Suprapubic skin (tissue), 4 donors: ENCODE measurements at places on chromosomes 4 and X.

DNA sequence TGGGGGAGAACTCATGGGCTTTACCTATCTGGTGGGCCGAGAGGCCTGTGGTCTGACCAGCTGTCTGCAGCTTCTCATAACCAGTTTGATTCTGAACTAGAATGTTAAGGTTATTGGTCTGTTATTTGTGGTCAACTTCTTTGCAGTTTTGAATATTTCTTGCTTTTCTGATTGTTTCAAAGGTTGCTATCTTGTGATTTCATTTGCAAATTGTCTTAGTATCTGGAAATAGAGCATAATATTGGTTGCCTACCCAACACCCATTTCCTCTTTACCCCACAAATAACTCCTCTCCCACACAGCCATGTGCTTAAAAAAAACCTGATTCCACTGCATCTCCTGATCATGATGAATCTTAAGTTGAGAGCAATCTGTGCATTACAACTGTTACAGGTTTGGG is 39.1 kb upstream of the BMP2K start:
- DNase-seq: no peak

GRCh38 chrX:8726031-8726652 is 5.8 kb downstream of the ANOS1 start:
- DNase-seq: no peak

DNA sequence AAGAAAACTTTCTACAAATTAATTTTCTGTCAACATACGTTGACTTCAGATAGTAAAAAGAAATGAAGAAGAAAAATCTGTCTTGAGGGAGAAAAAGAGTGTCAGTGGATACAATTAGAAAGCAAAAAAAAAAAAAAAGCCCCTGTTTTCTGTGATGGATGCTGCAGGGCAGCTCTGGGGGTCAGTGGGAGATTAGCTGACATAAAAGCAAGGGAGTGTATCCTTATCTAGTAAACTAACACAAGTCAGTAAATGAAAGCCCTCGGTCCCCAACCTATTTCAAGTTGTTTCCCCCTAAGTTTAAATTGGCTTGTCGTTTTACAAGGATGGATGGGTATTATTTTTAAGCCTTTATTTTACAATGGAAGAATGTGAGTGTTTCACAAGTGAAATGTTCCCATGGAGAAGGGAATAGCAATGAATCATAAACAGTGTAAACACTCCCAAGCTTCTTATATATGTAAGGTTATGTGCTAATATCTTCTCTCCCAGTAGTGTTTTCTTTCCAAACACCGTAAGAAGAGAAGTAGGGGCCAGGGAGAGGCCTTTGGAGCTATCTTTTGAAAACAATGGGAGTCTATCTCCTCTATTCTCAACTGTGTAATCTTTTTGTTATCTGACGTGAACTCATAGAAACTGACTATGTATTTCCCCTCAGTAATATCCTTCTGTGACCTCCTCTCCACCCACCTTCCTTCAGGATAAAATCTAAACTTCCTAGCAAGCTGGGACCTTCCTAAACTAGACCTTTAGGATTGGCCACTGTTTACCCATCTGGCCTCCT is 347.7 kb downstream of the FBXO8 start:
- DNase-seq: no peak

GRCh38 chr4:28469886-28470285 is 1609.2 kb downstream of the STIM2 start:
- no peak for DNase-seq

DNA sequence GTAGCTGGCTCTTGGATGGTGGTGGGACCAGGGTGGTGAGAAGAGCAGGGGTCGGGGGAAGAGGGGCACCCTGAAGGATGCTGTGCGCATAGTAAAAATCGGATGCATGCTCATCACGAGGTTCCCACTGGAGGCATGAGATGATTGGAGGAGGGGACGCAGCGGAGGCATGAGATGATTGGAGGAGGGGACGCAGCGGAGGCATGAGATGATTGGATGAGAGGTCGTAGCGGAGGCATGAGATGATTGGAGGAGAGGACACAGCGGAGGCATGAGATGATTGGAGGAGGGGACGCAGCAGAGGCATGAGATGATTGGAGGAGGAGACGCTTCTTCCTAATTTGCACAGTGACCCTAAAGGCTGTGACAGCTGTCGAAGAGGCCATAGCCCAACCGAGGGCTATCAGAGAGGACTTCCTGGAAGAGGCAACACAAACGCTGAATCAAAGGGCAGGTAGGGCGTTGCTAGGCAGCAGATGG is 106.7 kb downstream of the ADRA2C start:
- no peak for DNase-seq
